ENCODE measurements at places on chromosomes 2 and 18. TPM values are rescaled to one million over a fixed set of nuclear protein-coding genes. Genes with fewer than 3 reads are reported as not detected.

- H3K4me1 ChIP-seq: peaks cover 22% of the 10 kb centered on the region
- no peak overlapping the region for H3K4me3 ChIP-seq
- H3K27ac ChIP-seq: no peak overlapping the region
- DNase-seq: no peak
- H3K36me3 ChIP-seq: peaks cover under 1% of the 10 kb centered on the region
These were observed 32.2 kb upstream of the CREB1 start for GRCh38 chr2:207497596-207497995.

DNA sequence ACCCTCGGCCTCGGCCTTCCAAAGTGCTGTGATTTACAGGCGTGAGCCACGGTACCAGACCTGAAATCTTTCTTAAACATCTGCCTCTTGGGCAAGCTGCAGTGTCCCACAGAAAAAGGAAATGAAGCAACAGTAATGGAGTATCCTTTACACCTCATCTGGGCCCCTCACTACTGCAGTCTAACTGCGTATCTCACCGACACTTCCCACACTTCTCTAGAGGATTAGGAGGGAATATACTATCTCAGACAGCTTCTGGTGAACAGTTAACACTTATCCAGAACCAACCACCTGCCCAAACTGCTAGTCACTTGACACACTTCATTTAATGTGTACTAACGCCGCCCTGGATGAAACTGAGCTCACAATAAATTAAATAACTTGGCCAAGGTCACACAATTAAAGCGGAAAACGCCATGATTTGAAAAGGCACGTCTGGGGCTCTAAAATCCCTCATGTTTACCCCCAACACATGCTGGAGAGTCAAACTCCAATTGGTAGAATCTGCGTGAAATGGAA is 993 bp downstream of the COX7A2L start:
- H3K27me3 ChIP-seq: peaks cover 2% of the 10 kb centered on the region
- H3K4me3 ChIP-seq: peak overlapping the region; percentile 78
- peaks cover 5% of the 10 kb centered on the region for H3K36me3 ChIP-seq

The HAAO gene
- total RNA-seq: 8.2 TPM

DNA sequence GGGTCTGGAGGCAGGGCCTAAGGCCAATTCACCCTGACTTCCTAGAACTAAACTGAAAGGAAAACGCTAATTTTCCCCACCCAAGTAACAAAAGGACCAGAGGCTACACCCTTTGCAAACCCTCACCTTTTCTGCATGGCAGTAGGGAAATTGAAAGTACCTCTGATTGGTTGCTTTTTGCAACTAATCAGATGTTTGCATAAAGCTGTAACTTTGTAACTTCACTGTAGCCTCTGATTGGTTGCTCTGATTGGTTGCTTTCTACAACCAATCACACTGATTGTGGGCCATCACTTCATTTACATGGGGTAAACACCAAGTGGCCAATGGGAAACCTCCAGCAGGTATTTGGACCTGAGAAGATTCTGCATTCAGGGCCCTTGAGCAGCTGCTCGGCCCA is 20.8 kb downstream of the EIPR1 start:
- DNase-seq: no peak
- peaks cover 13% of the 10 kb centered on the region for H3K36me3 ChIP-seq
- no peaks in the 10 kb centered on the region for H3K4me1 ChIP-seq
- H3K4me3 ChIP-seq: no peak overlapping the region
- no peaks in the 10 kb centered on the region for H3K27me3 ChIP-seq

DNA sequence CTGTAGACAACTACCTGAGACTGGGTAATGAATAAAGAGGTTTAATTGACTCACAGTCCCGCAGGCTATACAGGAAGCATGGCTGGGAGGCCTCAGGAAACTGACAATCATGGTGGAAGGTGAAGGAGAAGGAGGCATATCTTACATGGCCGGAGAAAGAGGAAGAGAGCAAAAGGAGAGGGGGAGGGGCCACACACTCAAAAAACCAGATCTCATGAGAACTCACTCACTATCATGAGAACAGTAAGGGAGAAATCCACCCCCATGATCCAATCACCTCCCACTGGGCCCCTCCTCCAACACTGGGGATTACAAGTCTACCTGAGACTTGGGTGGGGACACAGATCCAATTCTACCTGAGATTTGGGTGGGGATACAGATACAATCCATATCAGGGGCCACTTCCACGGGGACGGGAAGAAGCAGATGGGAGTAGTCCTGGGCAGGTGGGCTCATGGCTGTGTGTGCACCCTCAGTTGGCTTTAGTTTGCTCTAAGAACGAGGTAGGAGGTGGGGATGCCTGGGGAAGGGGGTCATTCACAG is 9.9 kb downstream of the MAB21L4 start:
- H3K4me1 ChIP-seq: no peaks in the 10 kb centered on the region
- peak; percentile 20 for DNase-seq
- no peak overlapping the region for H3K27ac ChIP-seq
- peaks cover 12% of the 10 kb centered on the region for H3K27me3 ChIP-seq

DNA sequence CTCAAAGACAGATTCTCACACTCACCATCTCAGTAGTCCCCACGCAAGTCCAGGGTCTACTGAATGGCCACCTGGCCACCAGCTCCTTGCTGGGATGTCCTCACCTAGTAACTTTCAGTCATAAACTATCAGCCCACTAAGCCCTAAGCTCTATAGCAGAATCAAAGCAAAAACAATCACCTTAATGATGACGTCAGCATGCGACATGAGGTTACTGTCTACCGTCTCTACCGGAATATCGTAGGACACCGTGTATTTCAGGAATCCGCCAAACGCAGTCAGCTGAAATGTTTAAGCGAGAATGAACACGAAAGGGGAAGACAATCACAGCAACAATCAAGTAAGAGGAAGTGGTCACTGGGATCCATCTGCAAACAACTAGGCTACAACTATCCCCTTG is 81.8 kb downstream of the LAMA1 start:
- no peak for DNase-seq
- no peak overlapping the region for H3K27ac ChIP-seq
- no peak overlapping the region for H3K4me3 ChIP-seq
- H3K27me3 ChIP-seq: no peaks in the 10 kb centered on the region
- no peaks in the 10 kb centered on the region for H3K36me3 ChIP-seq

DNA sequence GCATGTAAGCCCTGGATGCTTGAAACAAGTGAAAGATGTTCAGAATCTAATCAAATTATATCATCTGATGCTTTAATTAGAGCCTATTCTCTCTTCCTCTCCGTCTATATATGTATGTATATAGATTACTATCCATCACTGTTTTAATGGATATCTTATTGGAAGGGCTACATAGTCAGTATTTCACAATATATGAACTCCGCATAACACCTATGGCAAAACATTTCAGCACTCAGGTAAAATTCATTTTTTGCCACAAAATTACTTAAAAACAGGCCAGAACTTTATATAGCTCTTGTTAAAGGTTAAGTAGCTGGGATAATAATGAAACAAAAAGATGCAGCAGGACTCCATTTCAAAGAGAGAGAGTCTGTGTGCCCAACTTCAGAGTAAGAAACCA is 1.2 kb downstream of the PJVK start:
- peaks cover 4% of the 10 kb centered on the region for H3K36me3 ChIP-seq
- no peak overlapping the region for H3K4me3 ChIP-seq
- no peak for DNase-seq
- no peak overlapping the region for H3K27ac ChIP-seq
- no peaks in the 10 kb centered on the region for H3K27me3 ChIP-seq

GRCh38 chr18:57062844-57063243 is 84.0 kb upstream of the BOD1L2 start:
- H3K36me3 ChIP-seq: no peaks in the 10 kb centered on the region
- H3K27ac ChIP-seq: no peak overlapping the region
- no peaks in the 10 kb centered on the region for H3K4me1 ChIP-seq
- H3K4me3 ChIP-seq: no peak overlapping the region
- H3K27me3 ChIP-seq: peaks cover 23% of the 10 kb centered on the region

DNA sequence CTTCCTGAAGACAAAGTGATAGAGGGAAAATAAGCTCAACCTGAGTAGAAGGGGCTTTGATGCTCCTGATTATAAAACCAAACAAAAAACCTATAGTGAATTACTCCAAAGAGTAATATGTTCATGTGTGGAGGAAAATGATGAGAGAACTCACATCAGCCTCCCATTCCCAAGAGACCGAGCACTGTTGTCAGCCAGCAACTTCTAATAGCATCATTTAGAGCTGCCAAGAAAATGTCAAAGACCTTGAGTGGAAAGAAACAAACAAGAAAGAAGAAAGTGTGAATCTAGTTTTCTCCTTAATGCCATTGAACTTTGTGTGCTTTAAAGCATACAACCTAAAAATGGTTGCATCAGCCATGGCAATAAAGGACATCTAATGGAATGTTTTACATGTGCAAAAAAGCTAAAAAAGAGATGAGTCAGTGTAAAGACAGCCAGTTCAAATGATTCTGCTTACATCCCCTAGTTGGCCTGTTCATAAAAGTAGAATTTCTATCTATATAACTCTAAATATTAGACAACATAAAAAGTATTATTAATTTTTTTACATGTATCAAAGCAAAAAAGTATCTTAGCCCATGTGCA is 1066.2 kb downstream of the TDRD15 start:
- no peaks in the 10 kb centered on the region for H3K36me3 ChIP-seq
- DNase-seq: no peak
- H3K4me3 ChIP-seq: no peak overlapping the region
- peaks cover 2% of the 10 kb centered on the region for H3K27me3 ChIP-seq
- no peak overlapping the region for H3K27ac ChIP-seq

GRCh38 chr2:106719222-106719621 is 166.7 kb downstream of the ST6GAL2 start:
- no peak overlapping the region for H3K27ac ChIP-seq
- peaks cover 8% of the 10 kb centered on the region for H3K36me3 ChIP-seq
- H3K27me3 ChIP-seq: peaks cover 50% of the 10 kb centered on the region
- H3K4me1 ChIP-seq: no peaks in the 10 kb centered on the region
- H3K4me3 ChIP-seq: no peak overlapping the region
